ENCODE measurements at places on chromosomes 3 and 15.

DNA sequence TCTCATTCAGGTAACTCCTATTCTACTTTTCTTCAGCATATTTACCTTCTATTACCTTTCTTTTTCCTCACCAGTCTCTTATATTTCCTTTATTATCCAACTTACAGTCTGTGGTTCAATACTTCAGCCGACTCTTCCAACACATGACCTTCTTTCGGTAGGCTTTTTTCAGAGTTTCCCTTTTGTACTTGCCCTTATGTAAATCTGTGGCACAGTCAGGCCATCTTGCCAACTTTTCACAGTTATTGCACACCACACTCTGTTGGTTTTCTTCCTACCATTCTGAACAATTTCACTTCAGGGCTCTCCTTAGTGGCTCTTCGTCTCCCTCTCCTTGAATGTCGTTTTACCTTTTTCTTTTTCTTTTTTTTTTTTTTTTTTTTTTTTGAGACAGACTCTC lies 427.8 kb downstream of the LPP start:
- DNase-seq, result no peak

GRCh38 chr3:73350996-73351395 lies 273.7 kb downstream of the PDZRN3 start:
- no peak for DNase-seq

DNA sequence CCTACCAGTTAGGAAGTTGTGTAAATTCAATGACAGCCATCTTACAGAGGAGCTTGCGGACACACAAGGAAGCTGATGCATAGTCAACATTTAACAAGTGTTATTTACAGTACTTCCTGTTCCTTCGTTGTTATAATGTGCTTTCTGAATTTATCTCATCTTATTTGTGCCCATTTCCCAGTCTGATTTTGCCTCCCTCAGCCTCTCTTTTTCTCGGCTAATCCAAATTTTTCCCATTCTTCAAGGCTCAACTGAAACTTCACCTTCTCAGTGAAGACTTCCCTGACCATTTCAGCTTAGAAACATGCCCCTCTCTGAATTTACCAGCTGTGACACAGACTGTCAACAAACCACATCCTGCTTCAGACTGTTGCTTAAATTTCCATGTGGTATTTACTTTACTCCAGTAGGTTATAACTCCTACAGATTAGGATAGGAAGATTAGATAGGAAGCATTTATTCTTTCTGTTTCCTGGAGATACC lies 55.7 kb upstream of the CP start:
- DNase-seq, result no peak

DNA sequence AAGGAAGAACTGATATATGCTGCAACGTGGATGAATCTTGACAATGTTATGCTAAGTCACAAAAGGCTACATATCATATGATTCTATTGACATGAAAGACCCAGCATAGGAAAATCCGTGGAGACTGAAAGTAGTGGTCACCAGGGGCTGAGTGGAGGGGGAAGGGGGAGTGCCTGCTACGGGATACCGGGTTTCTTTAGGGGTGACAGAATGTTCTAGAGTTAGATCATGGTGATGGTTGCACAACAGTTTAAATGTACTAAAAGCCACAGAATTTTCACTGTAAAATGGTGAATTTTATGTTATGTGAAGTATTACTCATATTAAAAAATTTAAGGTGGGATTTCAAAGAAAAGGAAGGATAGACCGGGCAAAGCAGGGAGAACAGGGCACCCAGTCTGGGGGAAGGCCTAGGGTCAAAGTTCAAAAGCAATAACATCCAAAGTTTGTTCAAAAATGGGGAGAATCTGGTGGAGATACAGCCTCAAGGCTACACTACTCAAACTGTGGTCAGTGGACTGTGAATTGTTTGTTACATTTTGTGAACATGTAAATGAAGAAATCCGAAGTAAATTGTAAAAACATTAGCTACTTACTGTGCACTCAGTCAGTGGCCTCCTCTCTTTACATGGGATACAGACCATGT lies 74.2 kb upstream of the FNDC3B start:
- DNase-seq, result no peak

DNA sequence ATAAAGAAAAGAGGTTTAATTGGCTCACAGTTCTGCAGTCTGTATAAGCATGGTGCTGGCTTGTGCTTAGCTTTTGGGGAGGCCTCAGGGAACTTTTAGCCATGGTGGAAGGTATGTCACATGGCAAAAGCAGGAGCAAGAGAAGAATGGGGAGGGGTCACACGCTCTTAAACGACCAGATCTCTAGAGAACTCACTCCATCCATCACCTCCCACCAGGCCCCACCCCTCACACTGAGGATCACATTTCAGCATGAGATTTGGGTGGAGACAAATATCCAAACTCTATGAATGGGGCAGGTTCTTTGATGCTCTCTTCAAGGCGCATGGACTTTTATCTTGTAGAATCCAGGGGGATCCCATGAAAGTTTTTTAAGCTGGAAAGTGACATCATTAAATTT lies 75.7 kb downstream of the ITPR1 start:
- no peak for DNase-seq

DNA sequence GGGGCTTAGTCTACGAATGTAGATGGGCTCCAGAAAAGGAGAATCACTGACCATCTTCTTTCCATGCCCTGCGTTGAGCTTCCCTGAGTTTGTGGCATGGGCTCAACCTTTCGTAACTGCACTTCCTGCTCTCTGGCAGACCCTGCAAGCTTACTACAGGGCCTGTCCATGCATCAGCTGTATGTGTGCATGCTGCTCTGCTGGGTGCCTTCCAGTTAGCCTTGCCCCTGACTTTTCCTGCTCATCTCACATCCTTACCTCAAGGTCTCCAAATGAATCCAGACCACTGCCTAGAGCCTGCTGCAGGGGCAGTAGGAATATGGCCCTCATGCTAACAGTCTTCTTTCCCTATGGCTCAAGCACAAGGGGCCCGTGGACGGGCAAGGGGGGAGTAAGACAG lies 2.0 kb upstream of the TF start:
- DNase-seq, result no peak

DNA sequence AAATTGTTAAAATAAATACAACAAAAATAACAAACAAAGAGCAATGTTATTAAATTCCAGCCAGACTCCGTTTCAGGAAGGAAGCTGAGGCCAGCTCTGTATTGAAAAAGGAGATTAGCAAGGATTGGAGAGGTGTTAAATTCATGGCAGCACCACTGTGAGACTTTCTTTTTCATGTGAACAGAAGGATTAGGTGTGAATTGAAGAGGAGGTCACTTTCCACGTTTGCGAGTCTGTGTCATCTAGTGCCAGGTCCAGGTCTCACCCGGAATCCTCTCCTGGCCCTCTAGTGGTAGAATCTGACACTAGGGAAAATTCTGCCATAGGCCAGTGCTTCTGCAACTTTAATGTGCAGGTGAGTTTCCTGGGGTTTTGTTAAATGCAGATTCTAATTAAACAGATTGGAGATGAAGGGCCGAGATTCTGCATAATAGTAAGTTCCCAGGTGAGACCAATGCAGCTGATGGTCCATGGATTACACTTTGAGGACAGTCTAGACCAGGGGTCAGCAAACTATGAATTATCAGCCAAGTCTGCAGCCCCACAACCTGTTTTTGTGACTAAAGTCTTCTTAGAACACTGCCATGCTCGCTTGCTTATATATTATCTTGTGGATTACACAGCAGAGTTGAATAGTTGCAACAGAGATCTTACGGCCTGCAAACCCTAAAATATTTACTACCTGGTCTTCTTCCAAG lies 9.2 kb upstream of the SLC6A1 start:
- DNase-seq, result no peak

GRCh38 chr3:146701246-146701645 lies 96.1 kb upstream of the PLSCR5 start:
- no peak for DNase-seq

DNA sequence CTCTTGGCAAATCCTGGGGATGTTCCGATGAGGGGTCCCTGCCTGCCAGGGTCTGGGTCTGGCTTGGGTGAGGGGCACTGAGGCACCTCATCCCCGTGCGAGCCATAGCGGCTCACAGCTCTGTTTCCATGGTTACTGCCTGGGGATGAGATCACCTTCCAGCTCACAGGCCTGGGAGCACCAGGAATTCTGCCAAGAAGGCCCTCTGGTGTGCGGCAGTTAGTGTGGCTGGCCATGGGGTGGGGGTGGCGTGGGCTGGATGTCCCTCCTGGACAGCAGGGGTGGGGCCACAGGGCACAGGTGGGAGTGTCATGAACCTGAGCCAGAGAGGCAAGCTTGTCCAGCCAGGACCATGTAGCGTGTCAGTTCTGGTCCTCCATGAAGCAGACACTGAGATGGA lies 22.1 kb upstream of the PRR23E start:
- no peak for DNase-seq

DNA sequence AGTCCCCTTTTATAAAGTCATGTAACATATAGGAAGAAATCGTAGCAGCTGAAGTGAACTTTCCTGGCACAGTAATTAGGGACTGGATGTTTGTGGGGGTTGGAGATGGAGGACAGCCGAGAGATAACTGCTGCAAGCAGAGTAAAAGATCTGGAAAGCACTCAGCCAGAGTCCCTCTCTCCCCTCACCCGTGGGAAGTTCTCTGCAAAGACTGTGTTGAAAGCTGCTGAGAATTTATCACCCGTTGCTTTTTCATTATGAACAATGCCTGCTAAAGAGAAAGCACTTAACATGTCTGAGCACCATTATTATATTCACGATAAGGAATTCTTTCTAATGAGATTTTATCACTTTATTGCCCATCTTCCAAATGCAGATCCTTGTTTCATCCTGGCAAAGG lies 248.8 kb downstream of the SHOX2 start:
- no peak for DNase-seq

DNA sequence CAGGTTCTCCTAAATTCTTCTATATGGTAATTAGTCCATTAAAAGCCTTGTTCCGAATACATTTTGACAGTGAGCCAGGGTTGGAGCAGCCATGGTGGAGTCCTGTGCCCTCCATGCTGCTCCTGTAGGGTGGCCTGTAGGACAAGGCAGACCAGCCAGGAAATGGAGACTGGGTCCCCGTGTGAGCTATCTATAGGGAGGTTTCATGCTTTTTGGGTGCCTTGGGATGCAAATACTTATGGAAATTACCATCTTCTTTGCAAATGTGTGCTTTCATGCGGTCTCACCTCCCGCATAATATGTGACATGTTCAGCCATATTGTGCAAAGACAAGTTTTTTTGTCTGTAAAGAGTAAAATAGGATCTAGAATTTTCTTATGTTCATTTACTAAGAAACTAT lies 58.0 kb upstream of the FURIN start:
- no peak for DNase-seq

GRCh38 chr3:186021673-186022362 lies 84.0 kb upstream of the TRA2B start:
- DNase-seq, result no peak

DNA sequence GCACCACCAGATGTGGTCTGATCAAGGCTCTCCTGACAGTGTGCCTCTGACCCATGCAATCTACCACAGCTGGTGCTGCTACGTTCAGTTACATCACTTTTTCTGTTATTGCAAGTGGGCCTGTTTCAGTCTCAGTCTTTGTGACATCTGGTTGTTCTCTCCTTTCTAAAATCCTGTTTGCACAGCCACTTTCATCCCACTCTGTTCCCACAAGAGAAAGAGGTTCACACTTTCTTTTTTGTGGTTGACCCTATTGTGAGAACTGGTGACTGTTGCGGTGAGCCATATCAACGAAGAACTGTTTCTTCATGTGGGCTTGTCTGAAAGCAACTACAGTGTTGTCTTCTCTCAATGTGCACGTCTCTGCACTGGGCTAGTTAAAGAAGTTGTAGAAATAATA lies 342.8 kb upstream of the ARPP21 start:
- DNase-seq, result no peak

DNA sequence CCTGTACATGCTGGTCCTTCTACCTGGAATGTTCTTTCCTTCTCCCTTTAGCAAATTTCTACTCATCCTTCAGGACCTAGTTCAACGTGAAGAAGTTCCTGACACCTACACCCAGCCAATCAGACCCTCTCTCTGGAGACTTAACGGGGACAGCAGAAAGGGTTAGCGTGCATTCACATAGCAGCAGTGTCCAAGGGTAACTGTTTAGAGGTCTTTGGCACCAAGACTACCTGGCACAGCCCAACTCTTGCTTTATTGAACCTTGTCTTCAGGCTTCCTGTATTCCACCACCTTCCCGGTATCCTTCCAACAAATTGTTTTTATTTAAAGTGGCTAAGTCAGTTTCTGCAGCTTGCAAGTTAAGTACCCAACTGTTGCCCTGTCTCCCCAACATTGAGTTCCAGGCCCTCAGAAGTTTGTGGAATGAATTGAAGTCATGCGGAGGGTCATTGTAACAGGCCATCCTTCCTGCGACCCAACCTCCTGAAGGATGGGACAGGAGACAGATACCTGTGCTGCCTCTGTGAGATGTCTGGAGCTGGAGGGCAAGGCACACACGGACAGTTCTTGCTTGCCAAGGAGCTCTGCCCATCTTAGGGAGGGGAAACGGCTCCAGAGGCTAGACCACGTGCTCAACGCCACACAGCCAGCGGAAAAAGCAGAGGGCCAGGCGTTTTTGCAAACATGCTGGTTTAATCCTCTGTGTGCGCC lies 14.4 kb upstream of the WNT7A start:
- no peak for DNase-seq

DNA sequence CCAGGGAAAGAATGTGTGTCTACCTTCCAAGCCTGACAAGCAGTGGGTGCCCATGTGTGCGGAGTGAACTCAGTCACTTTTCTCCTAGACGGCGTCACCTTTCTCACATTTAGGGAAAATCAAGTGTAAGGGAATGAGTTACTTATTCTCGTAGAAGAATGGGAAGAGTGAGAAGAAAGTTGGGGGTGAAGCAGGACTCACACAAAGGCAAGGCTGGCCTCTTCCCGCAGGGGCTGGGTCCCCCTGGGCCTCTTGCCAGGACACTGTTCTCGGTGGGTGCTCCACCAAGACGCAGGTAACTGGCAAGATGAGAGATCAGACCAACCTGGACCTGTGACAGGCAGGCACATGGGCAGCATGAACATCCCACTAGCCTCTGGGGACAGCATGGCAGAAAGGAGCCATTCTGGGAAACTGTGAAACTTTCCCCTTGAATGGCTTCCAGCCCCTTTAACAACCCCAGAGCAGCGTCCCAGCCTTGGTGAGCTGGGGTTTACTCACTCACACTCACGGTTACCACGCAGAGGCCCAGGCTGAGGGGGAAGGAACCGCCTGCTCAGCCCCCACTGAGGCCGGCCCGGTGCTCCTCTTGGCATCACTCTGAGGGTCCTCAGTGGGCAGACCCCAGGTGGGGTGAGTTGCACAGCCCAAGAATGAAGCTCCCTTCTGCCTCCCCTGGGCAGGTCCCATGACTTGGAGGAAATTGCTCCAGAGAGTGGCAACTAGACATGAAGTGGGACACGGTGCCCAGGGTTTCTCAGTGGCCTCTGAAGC lies 15.0 kb upstream of the SRP14 start:
- DNase-seq, result no peak

- no peak for DNase-seq
These were observed 9.1 kb downstream of the OR5H2 start for GRCh38 chr3:98291332-98291957.

DNA sequence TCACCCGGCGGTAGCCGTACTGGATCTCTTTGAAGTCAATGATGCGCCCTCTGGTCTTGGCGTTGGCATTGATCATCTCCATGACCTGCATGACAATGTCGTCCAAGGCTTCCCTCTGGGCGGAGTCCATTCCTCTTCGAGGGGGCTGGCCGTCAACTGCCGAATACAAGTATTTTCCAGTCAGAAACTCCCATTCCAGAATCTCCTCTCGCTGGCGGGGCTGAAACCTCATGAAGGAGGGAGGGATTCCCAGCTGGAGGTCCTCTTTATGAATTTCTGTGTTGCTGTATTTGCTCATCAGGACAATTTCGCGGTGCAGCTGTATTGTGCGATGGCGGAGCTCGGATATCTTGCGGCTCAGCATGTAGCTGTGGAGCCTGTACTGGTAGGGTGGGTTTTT lies 73.4 kb downstream of the CHSY1 start:
- DNase-seq, result no peak
